Caco-2 (cell line): ENCODE measurements at places on chromosomes 6 and 20. TPM values are rescaled to one million over a fixed set of nuclear protein-coding genes. Genes with fewer than 3 reads are reported as not detected.
A peak's percentile ranks its signal among the peaks of the same experiment; 100 is the strongest.

- H3K27ac ChIP-seq, result peak overlapping the region; percentile 63
- H3K27me3 ChIP-seq, result no peaks in the 10 kb centered on the region
- no peak overlapping the region for H3K4me3 ChIP-seq
- H3K36me3 ChIP-seq, result no peaks in the 10 kb centered on the region
- H3K4me1 ChIP-seq, result peaks cover 41% of the 10 kb centered on the region
- peak; percentile 46 for DNase-seq
Measured at GRCh38 chr6:167742719-167743303, 83.9 kb upstream of the AFDN start.

- H3K27ac ChIP-seq, result peak overlapping the region; percentile 98
- H3K36me3 ChIP-seq, result no peaks in the 10 kb centered on the region
Measured at GRCh38 chr6:157533048-157533871, 152.3 kb downstream of the ZDHHC14 start.

GRCh38 chr6:115717472-115717871 lies 343.2 kb downstream of the FRK start:
- H3K36me3 ChIP-seq, result no peaks in the 10 kb centered on the region
- H3K27ac ChIP-seq, result no peak overlapping the region
- no peaks in the 10 kb centered on the region for H3K4me1 ChIP-seq
- no peak overlapping the region for H3K4me3 ChIP-seq
- DNase-seq, result no peak

Gene ZKSCAN3
- 3.7 and 4.3 TPM in 2 replicates for total RNA-seq

Gene SASH1
- 41.7 and 42.0 TPM in 2 replicates for total RNA-seq

Gene RIN2
- total RNA-seq, result 35.2 and 36.7 TPM in 2 replicates
